ENCODE measurements at places on chromosomes 11 and 22. TPM values are rescaled to one million over a fixed set of nuclear protein-coding genes. Genes with fewer than 3 reads are reported as not detected.

- DNase-seq = no peak
Measured at GRCh38 chr11:32913445-32913844, 20.8 kb downstream of the QSER1 start.

Gene HBB
- total RNA-seq = 157 TPM

- DNase-seq = no peak
Measured at GRCh38 chr11:11084337-11084736, 226.5 kb upstream of the ZBED5 start.

DNA sequence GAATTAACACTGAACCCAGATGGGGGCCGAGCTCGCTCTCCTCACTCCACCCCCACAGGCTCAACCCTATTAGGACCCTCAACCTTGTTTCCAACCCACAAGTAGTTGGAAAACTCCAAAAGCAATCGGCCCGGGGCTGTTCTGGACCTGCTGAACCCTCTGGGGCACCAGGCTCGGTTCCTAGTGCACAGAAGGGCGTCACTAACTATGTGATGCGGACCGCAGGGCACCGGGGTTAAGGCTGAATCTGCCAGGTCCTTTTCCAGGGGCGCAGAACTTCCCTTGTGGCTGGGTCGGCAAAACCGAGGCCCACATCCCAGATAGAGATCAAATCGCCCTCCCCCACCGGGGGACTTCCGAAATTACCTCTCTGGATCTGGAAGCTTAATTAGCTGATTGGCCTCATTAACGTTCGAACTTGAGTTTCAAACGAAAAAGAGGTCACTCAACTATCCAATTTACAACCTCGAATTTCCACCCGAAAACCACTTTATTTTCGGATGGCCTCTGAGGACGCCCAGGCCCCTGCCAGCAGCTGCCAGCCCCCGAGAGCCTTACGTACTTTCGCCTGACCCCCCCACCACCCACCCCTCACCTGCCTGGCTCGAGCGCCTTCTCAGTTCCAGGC, 1.7 kb downstream of the SHANK2 start:
- no peak for DNase-seq

Gene MS4A12
- not detected for total RNA-seq

DNA sequence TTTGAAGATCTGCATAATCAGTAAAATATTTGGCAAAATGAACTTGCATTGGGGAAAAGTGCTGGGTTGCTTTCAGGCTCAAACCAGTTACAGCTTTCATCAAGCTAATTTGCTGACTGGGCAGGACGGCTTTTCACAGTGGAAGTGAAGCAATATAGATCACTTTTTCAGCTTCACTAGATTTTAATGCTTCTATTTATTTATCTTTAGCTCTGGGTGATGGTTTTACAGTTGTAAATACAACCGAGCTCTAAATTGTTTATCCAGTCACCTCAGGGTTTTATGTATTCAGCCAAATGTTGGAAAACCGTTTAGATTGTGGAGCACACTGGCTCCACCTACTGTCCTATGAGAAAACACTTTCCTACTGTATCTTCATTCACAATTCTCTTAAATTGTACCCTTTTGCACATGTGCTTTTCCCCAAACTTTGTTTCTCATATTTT, 58.2 kb downstream of the ACER3 start:
- DNase-seq = no peak

Gene APOL4
- not detected for total RNA-seq

- DNase-seq = no peak
Measured at GRCh38 chr11:7490054-7490453, 4.7 kb downstream of the OLFML1 start.

Gene ELF5
- not detected for total RNA-seq

Gene MS4A15
- not detected for total RNA-seq

Gene UBASH3B
- total RNA-seq = 2.9 TPM

GRCh38 chr11:63869171-63869591, 30.3 kb downstream of the MARK2 start:
- DNase-seq = no peak

GRCh38 chr22:30891443-30891755, 77.2 kb downstream of the MORC2 start:
- DNase-seq = no peak

Gene FAM83F
- total RNA-seq = 0.02 TPM

Gene FXYD2
- 44.6 TPM for total RNA-seq
